ENCODE measurements at places on chromosomes 1 and 21. TPM values are rescaled to one million over a fixed set of nuclear protein-coding genes. Genes with fewer than 3 reads are reported as not detected.

The AVPR1B gene
- not detected for total RNA-seq

The E2F2 gene
- total RNA-seq, result 2.7 TPM

The PLXNA2 gene
- total RNA-seq, result 14.9 TPM

The GREM2 gene
- 2.0 TPM for total RNA-seq

The SLC26A9 gene
- total RNA-seq, result not detected

The CA6 gene
- not detected for total RNA-seq

The NPHS2 gene
- not detected for total RNA-seq

The PAX7 gene
- not detected for total RNA-seq

The NTMT2 gene
- not detected for total RNA-seq

The OPTC gene
- total RNA-seq, result not detected

The VANGL2 gene
- not detected for total RNA-seq

All from placental pericyte (primary cell).